ENCODE measurements at places on chromosomes 13 and 19.

GRCh38 chr13:21753117-21753729 lies 82.3 kb downstream of the FGF9 start:
- no peak for DNase-seq

DNA sequence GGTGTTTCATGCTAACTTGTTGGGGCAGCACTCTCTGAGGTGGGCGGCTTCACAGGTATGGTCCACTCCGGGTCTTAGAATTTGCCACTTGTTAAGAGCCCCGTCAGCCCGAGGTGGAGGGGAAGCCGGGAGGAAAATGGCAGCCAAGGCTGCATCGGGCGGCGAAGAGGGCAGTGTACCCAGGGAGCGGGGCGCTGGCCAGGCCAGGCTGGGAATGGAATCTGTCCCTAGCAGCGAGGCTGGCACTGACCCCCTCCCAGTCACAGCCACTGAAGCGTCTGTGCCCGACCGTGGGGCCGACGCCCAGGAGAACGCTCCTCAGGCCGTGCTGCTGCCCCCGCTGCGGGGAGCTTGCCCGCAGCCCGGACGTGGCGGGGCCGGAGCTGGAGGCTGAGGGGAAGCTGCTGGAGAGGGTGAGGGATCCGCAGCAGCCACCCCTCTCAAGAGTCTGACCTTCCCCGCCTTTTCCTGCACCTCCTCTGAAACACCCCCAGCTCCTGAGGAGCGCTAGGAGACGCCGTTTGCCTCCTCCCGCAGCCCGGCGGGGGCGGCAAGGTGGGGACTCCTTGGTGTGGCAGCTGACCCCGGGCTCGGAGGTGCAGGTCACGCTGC lies 313.8 kb upstream of the SPRY2 start:
- DNase-seq = no peak

DNA sequence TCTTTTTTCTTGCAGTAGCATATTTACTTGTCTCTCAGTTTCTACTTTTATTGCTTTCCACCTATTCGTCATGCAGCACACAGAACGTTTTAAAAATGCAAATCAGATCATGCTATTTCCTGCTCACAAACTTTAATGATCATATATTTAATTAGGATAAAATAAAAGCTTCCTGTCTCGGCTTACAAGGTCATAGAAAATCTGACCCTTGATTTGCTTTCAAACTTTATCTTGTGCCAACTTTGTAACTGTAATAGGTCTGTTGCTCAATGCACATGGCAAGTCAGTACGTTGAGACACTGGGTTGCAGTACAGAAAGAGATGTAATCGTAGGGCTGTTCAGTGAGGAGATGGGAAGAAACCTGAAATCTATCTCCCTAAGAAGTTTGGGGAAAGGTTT lies 95.6 kb upstream of the CSNK1A1L start:
- no peak for DNase-seq

DNA sequence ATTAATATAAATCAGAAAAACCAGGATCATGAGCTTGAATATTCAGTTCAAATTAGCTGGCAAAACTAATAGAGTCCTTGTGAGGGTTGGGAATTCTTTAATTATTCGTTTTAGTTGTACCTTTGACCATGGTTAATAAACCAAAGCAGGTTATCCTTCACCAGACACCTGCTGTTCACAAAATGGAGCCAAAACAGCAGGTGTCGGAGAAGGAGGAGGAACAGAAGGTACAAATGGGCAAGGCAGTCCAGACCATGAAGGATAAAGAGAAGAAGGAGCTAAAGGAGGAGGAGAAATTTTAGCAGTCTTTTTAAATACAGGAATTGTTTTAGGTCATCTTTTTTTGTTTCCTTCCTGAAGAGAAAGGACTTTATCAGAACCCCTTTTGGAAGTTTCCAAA lies 106.1 kb downstream of the NHLRC3 start:
- no peak for DNase-seq

GRCh38 chr13:51519771-51520216 lies 64.5 kb upstream of the WDFY2 start:
- no peak for DNase-seq
